Inflammatory macrophage treated with lipopolysaccharide for 4 hours (primary cell): ENCODE measurements at places on chromosomes 2 and 18.

GRCh38 chr2:128311755-128312341 is 6.8 kb downstream of the HS6ST1 start:
- DNase-seq = no peak

DNA sequence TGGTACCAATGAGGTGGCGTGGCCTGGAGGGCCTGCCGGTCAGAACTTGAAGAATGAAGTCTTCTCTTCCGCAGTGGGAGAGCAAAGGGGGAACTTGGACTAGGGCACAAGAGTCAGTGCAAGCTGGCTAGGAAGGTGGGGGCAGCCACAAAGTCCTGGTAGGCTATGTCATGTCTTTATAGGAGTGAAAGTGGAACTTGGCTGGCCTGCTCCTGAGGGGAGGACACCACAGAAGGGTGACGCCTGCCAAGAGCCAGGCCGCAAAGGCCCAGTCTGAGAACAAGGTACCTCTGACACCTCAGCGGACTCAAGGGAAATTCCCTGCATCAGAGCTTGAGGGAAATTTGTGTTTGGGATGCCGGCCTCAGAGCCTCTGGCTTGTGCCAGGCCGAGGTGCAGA is 32.2 kb upstream of the MAP3K20 start:
- DNase-seq = peak; percentile 93

DNA sequence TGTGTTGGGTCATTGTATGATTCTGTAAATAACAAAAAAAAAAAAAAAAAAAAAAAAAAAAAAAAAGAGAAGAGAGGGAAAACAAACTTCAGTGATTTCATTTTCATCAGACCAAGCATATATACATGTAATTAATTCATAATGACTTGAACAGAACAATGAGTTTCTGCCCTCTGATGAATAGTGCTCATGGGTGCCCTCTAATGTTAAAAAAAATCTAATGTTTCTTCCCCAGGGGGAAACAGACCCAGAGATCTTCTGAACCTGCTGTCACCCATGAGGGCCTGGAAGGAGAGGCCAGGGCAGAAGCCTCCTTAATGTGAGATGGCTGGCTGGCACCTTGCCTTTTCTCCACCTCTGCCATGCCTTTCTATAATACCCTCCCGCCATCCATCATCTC is 289.2 kb downstream of the ZNF521 start:
- DNase-seq = no peak

DNA sequence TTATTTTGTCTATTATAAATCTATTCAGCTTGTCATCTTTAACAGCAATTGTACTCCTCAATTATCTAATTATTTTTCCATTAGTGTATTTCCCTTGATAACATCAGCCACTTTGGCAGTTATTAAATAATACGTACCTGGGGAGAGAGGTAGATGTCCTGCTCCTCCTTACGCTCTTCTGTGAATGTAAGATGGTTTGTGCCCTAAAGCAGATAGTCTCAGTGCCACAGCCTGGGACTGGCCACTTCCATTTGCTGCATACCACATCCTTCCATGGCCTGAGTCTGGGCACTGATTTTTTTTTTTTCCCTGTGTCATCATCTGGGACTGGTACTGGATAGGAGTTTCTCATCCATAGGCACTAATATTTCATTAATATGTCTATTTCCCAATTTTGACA is 632.4 kb upstream of the LRRTM4 start:
- DNase-seq = no peak

GRCh38 chr2:195468771-195469170 is 188.3 kb upstream of the SLC39A10 start:
- peak; percentile 48 for DNase-seq

GRCh38 chr2:64015898-64016297 is 3.3 kb downstream of the VPS54 start:
- no peak for DNase-seq

DNA sequence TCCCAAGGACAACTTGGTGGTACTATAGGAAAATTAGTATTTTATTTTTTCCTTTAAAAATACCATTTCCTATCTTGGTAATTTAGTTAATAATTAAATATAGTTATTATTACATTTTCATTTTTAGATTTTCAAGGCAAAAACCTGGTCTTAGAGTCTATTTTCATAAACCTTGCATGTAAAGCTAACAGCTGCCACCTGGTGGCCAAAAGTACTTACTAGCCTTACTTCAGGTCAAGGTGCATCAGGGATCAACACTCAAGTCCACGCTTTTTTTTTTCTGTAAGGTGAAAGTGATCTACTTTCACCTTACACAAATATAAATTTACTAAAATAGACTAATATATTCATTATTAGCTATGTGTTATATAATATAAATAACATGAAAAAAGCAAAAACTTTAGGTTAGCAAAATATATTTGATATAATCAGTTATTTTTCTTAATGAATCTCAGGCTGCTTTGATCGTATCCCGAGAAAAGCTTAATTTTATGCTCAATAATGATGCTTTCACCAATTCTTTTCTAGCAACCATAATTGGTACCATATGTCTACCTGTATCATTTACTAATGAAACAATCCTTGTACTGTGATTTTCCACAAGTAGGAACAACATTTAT is 62.5 kb downstream of the RELCH start:
- DNase-seq = peak; percentile 78

- DNase-seq = no peak
These were observed 166.0 kb upstream of the DSEL start for GRCh38 chr18:67682516-67682915.

DNA sequence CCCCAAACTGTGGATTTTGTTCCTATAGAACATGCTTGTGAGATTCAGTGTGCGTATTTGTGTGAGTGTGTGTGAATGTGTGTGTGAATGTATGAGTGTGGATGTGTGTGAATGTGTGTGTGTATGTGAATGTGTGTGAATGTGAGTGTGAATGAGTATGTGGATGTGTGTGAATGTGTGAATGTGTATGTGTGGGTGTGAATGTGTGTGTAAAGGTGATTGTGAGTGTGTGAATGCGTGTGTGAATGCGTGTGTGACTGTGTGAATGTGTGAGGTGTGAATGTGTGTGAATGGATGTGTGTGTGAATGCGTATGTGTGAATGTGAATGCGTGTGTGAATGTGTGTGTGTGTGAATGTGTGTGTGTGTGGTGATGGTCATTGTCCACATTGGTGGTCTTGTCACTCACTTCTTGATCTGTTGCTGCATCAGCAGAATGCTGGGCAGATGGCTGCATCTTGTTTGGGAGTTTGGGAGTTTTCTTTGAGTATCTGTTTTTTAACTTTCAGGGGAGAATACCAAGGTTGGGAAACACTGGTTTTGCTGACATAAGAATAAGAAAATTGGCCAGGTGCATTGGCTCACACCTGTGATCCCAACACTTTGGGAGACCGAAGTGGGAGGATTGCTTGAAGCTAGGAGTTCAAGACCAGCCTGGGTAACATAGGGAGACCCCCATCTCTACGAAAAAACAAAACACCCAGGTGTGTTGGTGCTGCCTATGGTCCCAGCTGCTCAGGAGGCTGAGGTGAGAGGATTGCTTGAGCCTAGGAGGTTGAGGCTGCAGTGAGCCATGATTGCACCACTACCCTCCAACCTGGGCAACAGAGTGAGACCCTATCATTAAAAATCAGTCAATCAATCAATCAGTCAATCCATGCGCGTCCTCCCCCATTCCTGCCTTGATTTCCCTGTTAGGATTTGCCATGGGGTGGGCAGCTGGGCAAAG is 18.2 kb downstream of the AGAP1 start:
- no peak for DNase-seq

GRCh38 chr2:238231251-238231793 is 8.5 kb downstream of the HES6 start:
- peak; percentile 84 for DNase-seq

GRCh38 chr2:5373200-5373599 is 319.0 kb upstream of the SOX11 start:
- no peak for DNase-seq

GRCh38 chr2:15667809-15668556 is 76.3 kb downstream of the DDX1 start:
- DNase-seq = no peak

DNA sequence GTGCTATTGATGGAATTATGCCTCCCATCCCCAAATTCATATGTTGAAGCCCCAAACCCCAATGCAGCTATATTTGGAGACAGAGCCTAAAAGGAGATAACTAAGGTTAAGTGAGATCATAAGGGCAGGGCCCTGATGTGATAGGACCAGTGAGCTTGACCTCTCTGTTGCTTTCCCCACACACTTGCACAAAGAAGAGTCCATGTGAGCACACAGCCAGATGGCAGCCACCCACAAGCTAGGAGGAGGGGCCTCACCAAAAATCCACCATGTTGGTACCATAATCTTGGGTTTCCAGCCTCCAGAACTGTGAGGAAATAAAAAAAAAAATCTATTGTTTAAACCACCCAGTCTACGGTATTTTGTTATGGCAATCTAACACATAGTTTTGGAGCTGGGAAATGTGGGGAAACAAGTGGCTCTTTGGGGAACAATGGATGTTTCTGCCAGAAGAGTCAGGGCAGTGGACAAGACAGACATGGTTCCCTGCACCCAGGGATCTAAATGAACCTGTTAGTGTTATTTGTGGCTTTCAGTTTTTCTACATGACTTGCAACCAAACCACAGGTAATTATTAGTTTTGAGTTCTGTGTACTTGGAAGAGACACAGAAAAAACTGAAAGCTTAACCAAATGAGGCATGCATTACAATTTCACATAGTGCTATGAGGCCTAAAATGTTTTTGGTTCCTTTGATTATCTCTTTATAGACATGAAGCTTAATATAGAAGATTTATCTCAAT is 259.1 kb downstream of the LTBP1 start:
- no peak for DNase-seq

- DNase-seq = no peak
These were observed 32.1 kb downstream of the PSMD1 start for GRCh38 chr2:231088754-231089153.

GRCh38 chr18:62611453-62612288 is 88.8 kb downstream of the ZCCHC2 start:
- DNase-seq = peak; percentile 63

GRCh38 chr2:23953625-23954024 is 13.4 kb downstream of the UBXN2A start:
- DNase-seq = no peak

- no peak for DNase-seq
These were observed 39.6 kb downstream of the CHN1 start for GRCh38 chr2:174965551-174965950.

GRCh38 chr2:63614448-63614968 is 25.7 kb downstream of the MDH1 start:
- DNase-seq = no peak

- no peak for DNase-seq
These were observed 15.7 kb downstream of the CCDC85A start for GRCh38 chr2:56199492-56199891.

DNA sequence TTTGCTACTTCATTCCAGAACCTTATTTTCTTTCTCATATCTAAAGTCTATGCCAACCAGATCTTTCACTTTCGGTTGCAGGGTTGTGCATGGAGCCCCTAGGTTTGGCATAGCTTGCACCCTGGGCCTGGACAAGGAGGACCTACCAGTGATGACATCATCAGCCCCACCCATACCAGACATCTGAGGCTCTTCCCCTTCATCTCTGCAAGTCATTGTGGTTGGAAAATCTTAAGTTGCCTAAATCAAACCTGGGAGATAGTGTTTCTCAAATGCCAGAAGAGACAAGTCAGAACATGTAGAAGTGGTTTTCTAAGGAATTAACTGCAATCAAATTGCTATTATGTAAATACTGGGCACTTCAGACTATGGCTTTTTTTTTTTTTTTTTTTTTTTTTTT is 363.3 kb downstream of the ZNF516 start:
- peak; percentile 83 for DNase-seq

- no peak for DNase-seq
These were observed 81.2 kb upstream of the REV1 start for GRCh38 chr2:99571021-99571420.

- peak; percentile 25 for DNase-seq
These were observed 98.7 kb downstream of the PLA2R1 start for GRCh38 chr2:159963700-159964099.

- no peak for DNase-seq
These were observed 196.8 kb downstream of the GLI2 start for GRCh38 chr2:120932472-120932871.

DNA sequence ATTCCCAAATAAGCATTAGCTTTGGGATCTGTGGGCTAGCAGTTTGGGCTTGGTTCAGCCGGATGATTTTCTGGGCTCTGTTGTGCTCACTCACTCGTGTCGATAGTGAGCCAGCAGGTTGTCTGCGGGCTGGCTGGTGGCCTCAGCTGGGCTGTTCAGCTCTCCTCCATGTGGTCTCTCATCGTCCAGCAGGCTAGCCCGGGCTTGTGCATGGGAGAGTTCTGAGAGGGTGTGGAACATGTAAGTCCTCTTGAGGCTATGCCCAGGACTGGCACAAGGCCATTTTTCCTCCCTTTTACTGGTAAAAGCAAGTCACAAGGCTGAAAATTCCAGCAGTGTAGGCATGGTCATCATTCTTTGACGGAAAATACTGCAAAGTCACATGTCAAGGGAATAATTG is 38.5 kb downstream of the NTSR2 start:
- DNase-seq = no peak

GRCh38 chr2:88199912-88200682 is 30.0 kb downstream of the THNSL2 start:
- peak; percentile 51 for DNase-seq

DNA sequence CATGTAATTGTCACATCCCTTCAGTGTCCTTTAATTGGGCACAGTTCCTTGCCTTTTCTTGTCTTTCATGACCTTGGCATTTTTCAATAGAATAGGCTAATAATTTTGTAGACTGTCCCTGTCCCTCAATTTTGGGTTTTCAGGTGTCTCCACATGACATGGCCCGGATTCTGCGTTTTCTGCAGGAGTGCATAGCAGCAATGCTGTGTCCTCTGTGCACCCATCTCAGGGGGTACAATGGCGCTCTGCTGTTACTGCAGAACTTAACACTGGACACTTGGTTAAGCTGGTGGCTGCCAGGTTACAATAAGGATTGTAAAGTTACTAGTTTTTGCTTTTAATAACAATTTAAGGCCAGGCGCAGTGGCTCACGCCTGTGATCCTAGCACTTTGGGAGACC is 51.3 kb downstream of the INPP5D start:
- DNase-seq = no peak
